Hematopoietic multipotent progenitor cell treated with erythropoietin and hydrocortisone succinate and interleukin-3 and kit ligand, for 15 days (in vitro differentiated cells): ENCODE measurements at places on chromosomes 11 and 22.

GRCh38 chr11:46445920-46446771 lies 54.6 kb upstream of the CHRM4 start:
- no peak for DNase-seq

DNA sequence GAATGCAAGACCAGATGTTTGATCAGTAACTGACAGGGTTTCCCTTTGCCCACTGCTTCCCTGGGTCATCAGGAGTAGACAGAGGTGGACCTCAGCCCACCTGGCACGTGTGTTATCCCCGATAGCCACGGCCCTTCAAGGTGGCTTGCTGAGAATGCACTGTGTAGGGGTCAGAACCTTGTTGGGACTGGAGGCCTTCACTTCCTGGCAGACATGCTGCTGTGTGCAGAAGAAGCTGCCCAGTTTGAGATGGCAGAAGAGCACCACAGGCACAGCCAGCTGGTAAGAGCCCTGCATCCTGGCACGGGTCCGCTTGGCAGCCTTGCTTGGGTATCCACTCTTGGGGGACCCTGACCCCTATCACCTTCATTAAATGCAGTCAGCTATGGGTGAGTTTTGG lies 81.8 kb downstream of the SFI1 start:
- DNase-seq, result no peak

DNA sequence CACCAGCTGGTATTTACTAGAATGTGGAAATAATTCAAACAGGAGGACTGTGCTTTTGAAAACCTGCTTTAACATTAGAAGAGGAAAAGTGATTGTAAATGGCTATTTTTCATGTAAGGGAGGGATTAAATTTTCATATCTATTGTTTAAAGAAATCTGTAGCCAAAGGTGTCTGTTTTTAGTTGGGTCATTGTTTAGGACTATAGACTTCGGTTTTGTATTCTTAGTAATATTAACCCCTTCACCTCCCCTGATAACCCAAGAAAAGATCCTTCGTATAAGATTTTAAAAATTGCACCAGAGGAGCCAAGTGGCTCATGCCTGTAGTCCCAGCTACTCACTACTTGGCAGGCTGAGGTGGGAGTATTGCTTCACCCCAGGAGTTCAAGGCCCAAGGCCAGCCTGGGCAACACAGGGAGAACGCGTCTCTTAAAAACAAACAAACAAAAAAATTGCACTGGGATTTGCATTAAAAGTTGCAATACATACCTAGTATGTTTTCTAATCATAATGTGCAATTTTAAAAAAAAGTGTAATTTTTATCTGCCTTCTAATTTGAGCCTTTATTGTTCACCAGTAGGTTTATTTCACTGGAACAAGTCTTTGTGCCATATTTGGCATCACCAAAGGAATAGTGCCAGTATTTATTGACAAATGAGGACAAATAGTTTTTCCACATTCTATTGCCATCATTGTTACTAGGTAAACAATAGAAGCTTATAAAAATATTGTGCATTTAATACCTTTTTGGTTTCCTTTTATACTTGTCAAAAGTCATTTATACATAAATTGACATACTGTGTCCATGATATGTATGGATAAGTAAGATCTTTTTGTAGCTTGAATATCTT lies 34.3 kb downstream of the MTMR3 start:
- DNase-seq, result no peak

GRCh38 chr22:40766956-40767355 lies 52.2 kb downstream of the SLC25A17 start:
- no peak for DNase-seq

GRCh38 chr11:40241524-40242051 lies 1217.9 kb downstream of the LRRC4C start:
- no peak for DNase-seq
